ENCODE measurements at places on chromosomes 16 and 17. TPM values are rescaled to one million over a fixed set of nuclear protein-coding genes. Genes with fewer than 3 reads are reported as not detected.

Gene TNFRSF13B
- total RNA-seq: not detected

Gene HOXB5
- not detected for total RNA-seq

Gene CLDN7
- 0.60 TPM for total RNA-seq

Gene TNFRSF17
- not detected for total RNA-seq

Gene GAS2L2
- total RNA-seq: not detected

Gene SLFN14
- not detected for total RNA-seq

Gene C16orf95
- total RNA-seq: 6.1 TPM

Gene NACA2
- total RNA-seq: not detected

Gene ARL5C
- total RNA-seq: not detected

Gene SLC13A5
- not detected for total RNA-seq

Data from smooth muscle cell of the umbilical artery (primary cell).